Esophagus muscularis mucosa (tissue), 4 donors: ENCODE measurements at places on chromosomes 1 and 21. TPM values are rescaled to one million over a fixed set of nuclear protein-coding genes. Genes with fewer than 3 reads are reported as not detected.

- peaks cover 46% of the 10 kb centered on the region for H3K27me3 ChIP-seq
- no peaks in the 10 kb centered on the region for H3K36me3 ChIP-seq
- no peak overlapping the region for H3K27ac ChIP-seq
- no peak for DNase-seq
- peaks cover 12% of the 10 kb centered on the region for H3K4me1 ChIP-seq
These were observed 375.7 kb upstream of the CAMK1G start for GRCh38 chr1:209207701-209208286.

- peak overlapping the region; percentile 100 for H3K27ac ChIP-seq
- peaks cover 50% of the 10 kb centered on the region for H3K4me1 ChIP-seq
- H3K36me3 ChIP-seq: peaks cover 14% of the 10 kb centered on the region
- no peak for DNase-seq
- peak overlapping the region; percentile 92 for H3K4me3 ChIP-seq
These were observed 730 bp downstream of the CDC42 start for GRCh38 chr1:22053017-22053860.

DNA sequence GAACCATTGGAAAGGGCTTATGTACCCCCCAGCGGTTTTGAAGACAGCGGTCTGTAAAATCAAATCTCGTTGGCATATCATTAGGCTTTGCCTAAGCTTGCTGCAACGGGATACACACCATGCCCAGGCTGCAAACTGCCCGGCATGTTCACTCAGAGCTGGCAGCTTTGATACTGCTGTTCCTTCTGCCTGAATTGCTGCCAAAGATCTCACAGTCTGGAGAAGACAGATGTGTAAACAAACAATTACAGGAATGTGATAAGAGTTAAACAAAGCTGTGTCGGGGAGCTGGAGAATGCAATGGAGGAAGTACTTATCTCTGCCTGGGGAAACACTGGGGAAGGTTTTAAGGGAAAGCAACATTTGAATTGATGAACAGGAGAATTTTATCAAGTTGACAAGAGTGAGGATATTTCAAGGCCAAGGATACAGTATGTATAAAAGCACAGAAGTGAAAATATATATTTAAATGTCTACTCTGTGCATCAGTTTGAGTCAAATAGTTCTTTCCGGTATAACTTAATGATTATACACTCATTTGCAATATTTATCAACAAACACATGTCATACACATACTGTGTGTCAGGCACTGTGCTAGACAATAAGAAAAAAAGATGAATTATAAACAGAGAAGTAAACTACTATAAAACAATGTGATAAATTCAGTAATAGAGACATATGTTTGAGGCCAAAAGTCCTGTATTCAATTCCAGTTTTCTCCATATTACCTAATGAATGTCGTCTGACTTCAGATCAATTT, 29.9 kb downstream of the CHML start:
- H3K4me3 ChIP-seq: no peak overlapping the region
- DNase-seq: no peak
- no peak overlapping the region for H3K27ac ChIP-seq
- H3K36me3 ChIP-seq: no peaks in the 10 kb centered on the region
- peaks cover 4% of the 10 kb centered on the region for H3K4me1 ChIP-seq

GRCh38 chr1:227218870-227219573, 99.3 kb downstream of the CDC42BPA start:
- no peaks in the 10 kb centered on the region for H3K36me3 ChIP-seq
- DNase-seq: no peak
- H3K27ac ChIP-seq: no peak overlapping the region
- H3K4me3 ChIP-seq: no peak overlapping the region
- H3K27me3 ChIP-seq: no peaks in the 10 kb centered on the region

DNA sequence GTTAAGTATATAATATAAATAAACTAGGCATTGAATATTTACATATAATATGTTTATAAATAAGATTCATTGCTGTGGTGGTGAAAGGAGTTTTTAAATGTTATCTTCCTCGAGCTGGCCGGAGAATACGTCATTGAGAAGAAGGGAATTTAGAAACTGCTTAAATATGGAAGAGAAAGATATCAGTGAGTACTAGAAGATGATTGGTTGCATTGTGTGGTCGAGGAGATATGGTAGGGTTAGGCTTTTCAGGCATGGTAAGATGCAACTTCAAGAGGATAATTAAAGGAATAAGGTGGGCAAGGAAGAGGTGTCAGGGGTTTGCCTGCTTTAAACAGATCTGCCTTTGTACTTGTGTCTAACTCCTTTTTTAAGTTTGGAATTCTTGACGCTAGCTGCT, 73.5 kb downstream of the RPS6KC1 start:
- no peak for DNase-seq
- no peak overlapping the region for H3K4me3 ChIP-seq
- H3K27me3 ChIP-seq: no peaks in the 10 kb centered on the region
- H3K36me3 ChIP-seq: no peaks in the 10 kb centered on the region
- no peaks in the 10 kb centered on the region for H3K4me1 ChIP-seq
- no peak overlapping the region for H3K27ac ChIP-seq

- H3K4me3 ChIP-seq: no peak overlapping the region
- no peak for DNase-seq
- peaks cover 5% of the 10 kb centered on the region for H3K4me1 ChIP-seq
- H3K36me3 ChIP-seq: peaks cover 73% of the 10 kb centered on the region
- H3K27me3 ChIP-seq: no peaks in the 10 kb centered on the region
These were observed 69.6 kb downstream of the PIK3R3 start for GRCh38 chr1:46062651-46063319.

Gene TRIM46
- 0.13 TPM for total RNA-seq

Gene PIK3C2B
- 10.8 TPM for total RNA-seq
